ENCODE measurements at places on chromosomes 1 and 21. TPM values are rescaled to one million over a fixed set of nuclear protein-coding genes. Genes with fewer than 3 reads are reported as not detected.

HES2 gene
- total RNA-seq = 0.98 TPM

CSF1 gene
- 27.4 TPM for total RNA-seq

C1orf141 gene
- 0.22 TPM for total RNA-seq

UBL4B gene
- 11.7 TPM for total RNA-seq

ZNHIT6 gene
- 21.6 TPM for total RNA-seq

AGT gene
- total RNA-seq = 1.9 TPM

TMEM125 gene
- 7.7 TPM for total RNA-seq

C8B gene
- not detected for total RNA-seq

GNG4 gene
- 2.9 TPM for total RNA-seq

MARK1 gene
- total RNA-seq = 11.8 TPM

MXRA8 gene
- total RNA-seq = 163 TPM

ZSWIM5 gene
- 2.0 TPM for total RNA-seq

- DNase-seq = no peak
Measured at GRCh38 chr1:212453156-212453857, 20.6 kb downstream of the NENF start.

DNA sequence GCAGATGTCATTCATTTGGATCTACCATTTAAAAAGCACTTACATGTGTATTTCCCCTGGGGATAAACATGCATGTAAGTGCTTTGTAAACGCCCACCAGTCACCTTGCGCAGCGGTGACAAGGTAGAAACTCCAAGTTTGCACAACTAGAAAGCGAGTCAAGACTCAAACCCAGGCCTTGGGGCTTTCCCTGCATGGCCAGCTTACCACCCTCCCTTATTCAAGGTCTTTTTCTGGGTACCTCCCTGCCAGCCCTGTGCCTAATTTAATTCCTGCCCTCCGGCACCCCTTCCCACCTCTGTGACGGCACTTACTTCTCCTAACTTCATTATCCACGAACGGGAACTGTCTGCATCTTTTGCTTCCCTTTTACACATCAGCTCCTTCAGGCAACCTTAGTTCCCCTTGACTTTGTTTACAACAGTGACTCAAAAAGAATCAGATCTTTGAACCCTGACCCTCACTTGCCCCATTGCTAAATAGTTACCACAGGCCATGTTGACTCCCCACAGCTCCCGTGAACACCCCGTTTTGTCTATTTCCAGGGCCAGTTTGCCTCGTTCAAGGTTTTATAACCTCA is 138.3 kb upstream of the ETS2 start:
- no peak for DNase-seq

GRCh38 chr1:7629011-7629410 is 142.1 kb upstream of the VAMP3 start:
- no peak for DNase-seq

- no peak for DNase-seq
Measured at GRCh38 chr1:56070601-56071000, 508.8 kb downstream of the PLPP3 start.

GRCh38 chr1:38095454-38095931 is 48.9 kb upstream of the POU3F1 start:
- no peak for DNase-seq

- no peak for DNase-seq
Measured at GRCh38 chr1:26350343-26350700, 3.6 kb downstream of the CRYBG2 start.

- no peak for DNase-seq
Measured at GRCh38 chr1:178539291-178539690, 26.4 kb downstream of the TEX35 start.

DNA sequence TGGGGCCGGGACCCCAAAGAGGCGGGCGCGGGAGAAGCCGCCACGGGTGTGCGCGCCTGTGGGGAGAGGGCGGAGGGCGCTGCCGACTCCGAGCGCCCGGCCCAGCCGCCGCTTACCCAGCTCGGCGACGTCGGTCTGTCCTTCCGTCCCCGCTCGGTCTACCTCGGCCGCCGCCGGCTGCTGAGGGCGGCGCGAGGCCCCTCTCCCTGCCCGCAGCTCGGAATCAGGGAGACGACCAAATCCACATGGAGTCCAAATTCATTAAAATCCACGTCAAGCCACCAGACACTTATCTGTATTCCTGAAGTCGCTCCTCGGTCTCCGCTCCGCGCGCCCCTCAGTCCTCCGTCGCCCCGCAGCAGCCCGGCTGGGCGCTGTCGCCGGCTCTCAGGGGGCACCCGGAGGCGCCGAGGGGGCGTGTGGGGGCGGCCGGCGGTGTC is 637 bp downstream of the PLXNA2 start:
- peak; percentile 63 for DNase-seq

- no peak for DNase-seq
Measured at GRCh38 chr1:40898431-40898901, 36.3 kb upstream of the CITED4 start.

DNA sequence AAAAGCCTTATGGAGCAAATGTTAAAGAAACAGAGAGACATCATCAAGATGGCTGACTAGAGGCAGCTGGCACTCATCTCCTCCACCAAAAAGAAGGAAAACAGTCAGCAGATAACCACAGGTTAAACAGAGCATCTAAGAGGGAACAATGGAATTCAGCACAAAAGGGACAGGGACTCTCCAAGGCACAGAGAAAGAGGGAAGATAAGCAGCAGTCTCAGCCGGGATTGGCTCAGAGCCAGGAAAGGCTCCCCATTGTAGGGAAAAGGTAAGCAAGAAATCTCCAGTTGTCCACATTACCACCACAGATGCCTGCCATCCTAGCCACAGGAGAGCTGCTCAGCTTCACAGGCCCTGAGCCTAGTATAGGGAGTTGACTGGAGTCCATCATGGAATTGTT is 605.5 kb downstream of the SMYD3 start:
- DNase-seq = no peak

DNA sequence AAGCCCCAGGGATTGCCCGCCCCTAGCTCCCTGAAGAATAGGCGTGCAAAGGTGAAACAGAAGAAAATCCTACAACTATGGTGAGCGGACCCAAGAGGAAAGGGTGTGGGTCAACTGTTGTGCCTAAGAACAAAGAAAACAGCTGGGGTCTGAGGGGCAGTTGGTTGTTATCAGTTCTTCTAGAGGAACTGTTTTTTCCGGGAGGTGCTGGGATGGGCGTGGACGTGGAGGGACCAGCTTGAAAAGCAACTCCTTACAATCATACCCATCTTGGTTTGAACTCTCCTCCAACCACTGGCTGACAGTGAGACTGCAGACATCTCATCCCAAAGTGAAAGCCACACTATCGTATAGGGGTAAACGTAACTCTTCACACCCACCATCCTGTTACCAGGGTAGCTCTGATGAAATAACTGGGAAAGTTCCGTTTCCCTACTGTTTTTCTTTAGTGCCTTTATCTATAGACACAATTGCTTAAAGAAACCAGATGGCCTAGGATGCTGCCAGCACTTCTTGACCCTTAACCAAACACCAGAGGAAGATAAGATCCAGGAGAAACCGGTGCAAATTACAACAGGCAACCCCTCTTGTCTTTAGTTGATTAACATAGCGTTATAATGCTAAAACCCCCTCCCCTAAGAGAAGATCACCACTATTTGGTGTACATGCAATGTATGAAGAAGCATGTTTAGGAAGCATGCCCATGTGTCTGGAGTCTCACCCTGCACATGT is 25.6 kb upstream of the FAM89A start:
- DNase-seq = no peak

GRCh38 chr1:41464885-41465284 is 19.6 kb downstream of the EDN2 start:
- no peak for DNase-seq

DNA sequence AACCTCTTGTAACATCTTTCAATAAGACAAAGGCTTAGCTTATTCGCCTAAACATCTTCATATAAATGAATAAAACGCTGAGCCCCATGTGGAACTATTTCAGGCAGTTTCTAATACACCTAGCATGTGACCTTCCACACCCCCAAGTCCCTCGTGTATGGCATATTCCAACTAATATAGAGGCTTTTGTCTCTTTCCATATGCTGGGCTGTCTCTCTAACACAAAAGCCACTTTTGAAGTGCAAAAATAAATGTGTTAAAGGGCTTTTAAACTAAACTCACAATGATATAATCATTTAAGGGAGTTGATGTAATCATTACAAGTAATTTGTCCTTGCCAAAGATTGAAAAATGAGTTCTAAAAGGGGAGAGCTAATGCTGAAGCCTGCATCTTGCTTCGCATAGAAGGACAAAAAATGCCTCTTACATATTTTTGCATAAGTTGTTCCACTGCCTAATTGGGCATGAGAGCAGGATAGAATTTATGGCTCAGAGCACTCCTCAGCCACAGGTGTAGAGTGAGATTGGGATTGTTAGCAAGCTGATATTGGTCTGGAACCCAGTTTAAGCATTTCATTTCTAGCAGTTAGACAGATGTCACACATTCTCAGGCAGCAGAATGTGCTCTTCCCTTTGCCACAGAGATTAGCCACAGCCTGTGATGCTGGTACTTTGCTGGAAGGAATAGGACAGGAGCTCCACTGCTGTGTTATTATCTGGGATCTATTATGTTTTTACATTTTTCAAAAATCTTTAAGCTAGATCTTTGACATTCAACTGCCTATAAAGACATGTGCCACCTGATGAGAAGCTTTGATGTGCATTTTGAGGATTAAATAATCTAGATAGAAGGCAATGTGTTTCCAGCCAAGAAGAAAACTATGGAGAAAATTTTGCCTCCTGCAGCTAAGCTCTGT is 1044.4 kb downstream of the ADGRL2 start:
- DNase-seq = no peak

GRCh38 chr1:110062612-110063011 is 7.9 kb downstream of the ALX3 start:
- DNase-seq = no peak

- no peak for DNase-seq
Measured at GRCh38 chr1:203765029-203765837, at the start of gene LAX1. TSS of gene LAX1 (plus strand) at chr1:203765183. CDS start at chr1:203765566, 383 bp downstream.

- DNase-seq = no peak
Measured at GRCh38 chr1:67171574-67171955, 5.3 kb downstream of the IL23R start.

GRCh38 chr1:243217349-243217748 is 37.7 kb downstream of the CEP170 start:
- no peak for DNase-seq

GRCh38 chr21:42404539-42404938 is 837 bp downstream of the UBASH3A start:
- DNase-seq = no peak

GRCh38 chr1:201666645-201667044 is 127.7 kb downstream of the NAV1 start:
- DNase-seq = no peak

- DNase-seq = no peak
Measured at GRCh38 chr21:15390049-15390448, 325.2 kb upstream of the NRIP1 start.

DNA sequence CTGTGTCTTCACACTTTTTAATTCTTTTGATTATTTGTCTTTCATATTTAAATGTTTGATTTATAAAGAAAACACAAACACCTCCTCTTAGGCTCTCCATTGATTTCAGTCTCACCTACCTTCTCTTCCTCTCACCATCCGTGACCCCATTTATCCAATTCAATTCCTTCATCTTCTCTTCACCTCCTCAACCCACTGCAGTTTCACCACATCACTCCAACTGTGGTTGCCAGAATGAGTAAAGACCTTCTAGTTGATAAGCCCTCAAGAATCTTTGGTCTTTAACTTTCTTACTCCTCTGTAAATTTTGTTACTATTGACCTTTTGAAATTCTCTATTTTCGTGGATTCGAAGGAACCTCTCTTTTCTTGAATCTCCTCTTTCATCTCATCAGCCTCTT is 260.7 kb downstream of the CHRM3 start:
- DNase-seq = no peak

DNA sequence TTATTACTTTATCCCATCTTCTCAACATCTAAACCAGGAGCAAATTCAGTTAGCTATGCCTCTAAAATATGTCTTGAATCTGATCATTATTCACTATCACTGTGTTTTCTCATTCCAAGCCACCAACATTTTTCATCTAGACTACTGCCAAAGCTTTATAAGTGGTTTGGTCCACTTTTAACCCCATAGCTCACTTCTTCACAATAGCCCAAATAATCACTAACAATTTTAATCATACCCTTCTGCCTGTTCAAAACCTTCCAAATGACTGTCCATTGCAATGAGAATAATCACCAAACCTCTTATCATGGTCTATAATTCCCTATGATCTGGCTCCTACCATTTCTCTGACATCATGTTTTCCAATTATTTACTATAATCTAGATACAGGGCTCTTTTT is 149.8 kb upstream of the ZNHIT6 start:
- DNase-seq = no peak

DNA sequence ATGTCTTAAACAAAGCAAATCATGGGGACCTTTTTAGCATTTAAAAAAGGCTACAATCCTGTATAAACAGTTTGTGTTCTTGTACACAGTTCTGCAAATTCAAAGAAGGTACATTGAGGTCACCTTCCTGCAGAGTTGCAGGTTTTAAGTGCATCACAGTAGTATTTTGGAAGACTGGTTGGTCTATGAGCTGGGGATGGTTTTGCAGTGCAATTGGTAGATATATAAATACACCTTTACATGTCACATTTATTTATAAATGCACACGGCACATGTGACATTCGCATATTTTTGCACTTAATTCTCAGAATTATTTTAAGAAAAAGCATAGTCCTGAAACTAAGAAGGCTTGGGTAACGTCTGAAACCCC is 599 bp upstream of the ITPKB start:
- DNase-seq = no peak

DNA sequence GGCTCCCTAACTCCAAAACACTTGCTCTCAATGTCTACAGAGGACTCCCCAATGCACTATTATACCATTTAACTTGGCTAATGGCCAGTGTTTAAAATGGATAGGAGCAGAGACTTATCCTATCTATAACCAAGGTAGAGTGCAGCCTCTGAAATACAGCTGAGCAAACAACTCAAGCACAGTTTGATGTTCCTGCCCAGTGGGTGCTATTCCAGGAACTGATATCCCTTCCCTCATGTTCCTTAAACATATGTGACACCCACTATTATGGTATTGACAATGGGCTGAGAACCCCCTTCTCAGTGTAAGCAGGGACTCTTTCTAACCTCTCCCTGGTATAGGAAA is 51.7 kb downstream of the SH3GLB1 start:
- no peak for DNase-seq

DNA sequence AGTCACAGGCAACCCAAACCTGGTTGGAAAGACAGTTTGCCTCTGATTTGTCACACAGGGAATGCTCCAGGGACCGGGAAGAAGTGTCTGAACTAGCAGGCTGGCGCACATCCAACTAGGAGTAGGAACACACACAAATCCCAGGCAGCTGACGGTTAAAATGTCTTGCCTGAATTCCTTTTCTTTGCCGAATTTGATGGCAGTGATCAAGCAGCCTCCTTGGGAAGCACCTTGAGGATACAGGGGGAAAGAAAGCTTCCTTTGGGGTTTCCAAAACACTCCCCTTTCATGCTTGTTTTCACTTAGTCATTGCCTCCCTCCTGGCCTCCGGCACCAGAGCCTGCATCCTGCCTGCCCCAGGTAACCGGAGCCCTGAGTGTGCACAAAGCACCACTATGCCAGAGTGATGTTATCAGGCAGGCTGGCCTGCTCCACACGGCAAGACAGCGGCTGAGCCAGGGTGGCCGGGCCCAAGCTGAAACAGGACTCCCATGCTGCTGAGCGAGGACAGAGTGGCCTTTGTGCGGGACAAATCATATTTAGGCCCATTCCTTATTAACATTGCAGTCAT is 193.8 kb downstream of the LMX1A start:
- peak; percentile 37 for DNase-seq
